ENCODE measurements at places on chromosomes 4 and X.

GRCh38 chrX:86263526-86263925, 115.3 kb downstream of the DACH2 start:
- no peak for DNase-seq

DNA sequence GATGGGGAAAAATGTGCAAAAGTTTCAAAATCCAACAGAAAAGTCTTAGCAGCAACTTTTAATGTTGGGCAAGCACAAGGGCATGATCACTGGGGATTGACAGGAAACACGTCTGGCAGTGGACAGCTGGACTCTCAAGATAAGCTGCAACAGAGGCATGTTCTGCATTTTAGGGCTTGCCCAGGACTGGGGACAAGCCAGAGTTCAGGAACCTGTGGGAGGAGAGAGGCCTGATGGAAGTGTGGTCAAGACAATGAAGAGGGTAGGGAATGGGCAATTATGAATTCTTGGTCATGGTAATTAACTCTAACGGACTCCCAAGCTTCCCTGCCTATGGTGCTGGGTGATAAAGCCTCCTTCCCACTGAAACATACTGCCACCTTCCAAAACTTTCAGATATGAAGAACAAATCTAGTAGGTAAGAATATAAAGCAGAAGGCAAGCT, 48.4 kb downstream of the ANXA3 start:
- no peak for DNase-seq

DNA sequence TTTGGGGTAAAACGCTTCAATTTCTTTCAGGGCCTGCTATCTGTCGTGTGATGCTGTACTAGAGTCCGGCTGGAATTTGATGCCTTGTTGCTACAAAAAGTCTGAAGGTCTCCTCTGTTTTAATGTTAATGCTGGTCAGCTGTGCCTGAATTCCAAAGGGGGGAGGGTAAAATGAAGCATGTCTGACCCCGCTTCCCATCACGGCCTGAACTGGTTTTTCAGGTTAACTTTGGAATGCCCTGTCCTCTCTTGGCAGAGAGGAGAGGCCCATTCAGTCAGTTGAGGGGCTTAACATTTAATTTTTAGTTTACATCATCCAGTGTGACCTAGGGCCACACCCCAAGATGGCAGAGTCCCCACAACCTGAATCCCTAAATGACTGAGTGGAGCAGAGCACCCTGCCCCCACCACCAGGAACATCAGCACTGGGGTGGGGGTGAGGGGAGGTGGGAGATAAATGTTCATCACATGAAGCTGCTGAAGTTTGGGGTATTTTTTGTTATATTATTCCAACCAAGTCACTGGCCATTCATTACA, 47.9 kb upstream of the GPR78 start:
- DNase-seq: no peak

DNA sequence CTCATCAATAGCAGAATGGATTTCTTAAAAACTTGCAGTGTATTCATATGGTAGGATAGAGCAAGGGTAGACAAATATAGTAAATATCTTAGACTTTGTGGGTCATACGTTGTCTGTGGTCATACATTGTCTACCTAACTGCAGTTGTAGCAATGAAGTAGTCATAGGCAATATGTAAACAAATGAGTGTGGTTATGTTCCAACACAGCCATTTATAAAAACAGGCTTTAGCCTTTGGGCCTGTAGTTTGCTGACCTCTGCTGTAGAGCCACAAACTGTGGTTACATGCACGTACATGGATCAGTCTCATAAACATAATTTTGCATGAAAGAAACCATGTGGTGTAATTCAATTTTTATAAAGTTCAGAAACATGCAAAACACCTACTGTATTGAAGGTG, 98.9 kb downstream of the LARP1B start:
- no peak for DNase-seq

DNA sequence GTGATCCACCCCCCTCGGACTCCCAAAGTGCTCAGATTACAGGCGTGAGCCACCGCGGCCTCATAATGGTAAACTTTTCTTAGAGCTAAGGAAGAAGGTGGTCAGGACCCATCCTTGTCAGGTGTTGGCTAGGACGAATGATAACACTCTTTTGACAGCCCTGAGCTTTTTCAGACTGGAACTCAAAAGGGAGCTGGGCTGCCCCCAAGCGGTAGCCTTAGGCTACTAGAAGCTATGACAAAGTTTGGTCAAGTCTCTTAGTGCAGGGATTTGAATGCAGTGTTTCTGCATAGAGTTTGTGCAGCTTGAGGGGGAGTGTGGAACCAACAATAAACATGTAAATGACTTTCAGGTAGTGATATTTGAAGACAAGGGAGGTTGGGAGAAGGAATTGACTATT, 11.8 kb upstream of the HSD17B10 start:
- peak; percentile 19 for DNase-seq

- no peak for DNase-seq
Observed at GRCh38 chr4:186642998-186643397, 80.7 kb downstream of the FAT1 start.

Measured in bone marrow (tissue), 2 donors.